NCI-H82 (cell line): ENCODE measurements at places on chromosomes 6 and 20.

DNA sequence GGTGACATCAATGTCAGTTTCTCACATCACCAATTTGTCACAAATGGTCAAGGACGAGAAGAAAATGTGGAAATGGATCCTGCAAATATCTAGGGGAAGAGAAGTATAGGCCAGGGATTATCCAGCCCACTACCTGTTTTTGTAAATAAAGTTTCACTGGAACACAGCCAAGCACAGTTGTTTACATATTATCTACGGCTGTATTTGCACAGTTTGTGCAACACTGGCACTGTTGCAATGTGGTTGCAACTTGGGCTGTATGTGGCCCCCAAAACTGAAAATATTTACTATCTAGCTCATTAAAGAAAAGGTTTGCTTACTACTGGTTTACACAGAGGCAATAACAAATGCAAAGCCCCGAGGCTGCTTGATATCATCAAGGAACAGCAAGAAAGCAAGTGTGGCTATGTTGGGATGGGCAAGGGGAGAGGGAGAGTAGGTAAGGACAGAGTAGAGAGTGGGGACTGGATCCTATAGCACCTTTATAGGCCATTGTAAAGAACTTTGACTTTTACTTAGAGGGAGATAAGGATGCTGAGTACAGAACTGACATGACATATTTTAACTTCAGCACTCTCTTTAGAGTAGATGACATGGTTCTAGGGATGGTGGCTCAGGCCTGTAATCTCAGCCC lies 11.8 kb upstream of the STXBP5 start:
- no peak for DNase-seq

DNA sequence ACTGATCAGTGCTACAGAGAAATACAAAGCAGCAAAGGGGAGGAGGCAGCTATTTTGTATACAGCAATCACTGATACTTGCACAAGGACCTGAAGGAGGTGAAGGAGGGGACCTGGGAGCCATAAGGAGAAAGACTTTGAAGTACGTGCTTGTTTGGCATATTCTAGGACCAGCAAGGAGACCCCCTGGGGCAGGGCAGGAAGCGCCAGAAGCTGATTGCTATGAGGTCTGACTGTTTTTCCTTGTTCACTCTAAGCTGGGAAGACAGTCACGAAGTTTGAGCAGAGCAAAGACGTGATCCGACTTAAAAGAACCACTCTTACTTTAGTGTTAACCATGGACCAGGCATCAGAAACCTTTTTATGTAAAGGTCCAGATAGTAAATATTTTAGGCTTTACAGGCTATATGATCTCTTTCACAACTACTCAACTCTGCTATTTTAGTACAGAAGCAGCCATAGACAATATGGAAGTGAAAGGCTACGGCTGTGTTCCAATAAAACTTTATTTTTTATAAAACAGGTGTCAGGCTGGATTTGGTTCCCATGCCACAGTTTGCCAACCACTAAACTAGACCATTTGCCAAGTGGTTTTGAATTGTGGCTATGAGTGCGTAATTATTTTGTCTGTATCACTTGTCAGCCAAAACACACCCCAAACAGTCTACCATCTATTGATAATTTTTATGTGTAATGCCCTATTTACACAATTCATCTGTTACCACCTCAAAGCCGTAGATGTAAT lies 217.9 kb downstream of the PRL start:
- no peak for DNase-seq

DNA sequence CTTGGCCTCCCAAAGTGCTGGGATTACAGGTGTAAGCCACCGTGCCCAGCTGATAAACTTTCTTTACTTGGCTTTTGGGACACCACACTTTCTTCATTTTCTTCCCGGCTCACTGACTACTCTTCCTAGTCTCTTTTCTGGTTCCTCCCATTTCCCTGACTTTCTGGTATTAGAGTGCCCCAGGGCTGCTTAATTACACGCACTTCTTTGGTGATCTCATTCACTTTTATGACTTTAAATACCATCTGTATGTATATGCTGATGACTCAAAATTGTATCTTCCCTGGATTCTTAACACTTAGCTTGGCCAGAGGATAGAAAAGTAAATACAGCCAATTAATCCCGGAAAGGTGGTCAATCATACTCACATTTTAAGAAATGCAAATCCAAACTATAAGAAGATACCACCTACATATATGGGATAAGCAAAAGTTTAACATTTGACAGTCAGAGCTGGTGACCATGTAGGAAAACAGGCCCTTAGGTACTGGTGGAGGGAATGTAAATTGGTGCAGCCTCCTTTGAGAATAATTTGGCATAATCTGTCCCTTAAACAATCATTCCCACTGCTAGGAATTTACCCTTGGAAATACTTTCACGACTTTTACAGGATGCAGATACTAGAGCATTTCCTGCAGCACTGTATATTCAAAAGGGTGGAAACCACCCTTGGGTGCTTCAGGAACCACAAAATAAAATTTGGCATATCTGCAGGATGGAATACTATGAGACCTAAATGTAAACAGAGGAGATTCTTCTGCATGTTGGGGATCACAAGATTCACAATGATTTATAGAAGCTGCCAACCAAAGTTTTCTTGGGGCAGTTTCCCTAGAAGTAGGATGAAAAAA lies 9.4 kb upstream of the NANP start:
- DNase-seq = no peak

DNA sequence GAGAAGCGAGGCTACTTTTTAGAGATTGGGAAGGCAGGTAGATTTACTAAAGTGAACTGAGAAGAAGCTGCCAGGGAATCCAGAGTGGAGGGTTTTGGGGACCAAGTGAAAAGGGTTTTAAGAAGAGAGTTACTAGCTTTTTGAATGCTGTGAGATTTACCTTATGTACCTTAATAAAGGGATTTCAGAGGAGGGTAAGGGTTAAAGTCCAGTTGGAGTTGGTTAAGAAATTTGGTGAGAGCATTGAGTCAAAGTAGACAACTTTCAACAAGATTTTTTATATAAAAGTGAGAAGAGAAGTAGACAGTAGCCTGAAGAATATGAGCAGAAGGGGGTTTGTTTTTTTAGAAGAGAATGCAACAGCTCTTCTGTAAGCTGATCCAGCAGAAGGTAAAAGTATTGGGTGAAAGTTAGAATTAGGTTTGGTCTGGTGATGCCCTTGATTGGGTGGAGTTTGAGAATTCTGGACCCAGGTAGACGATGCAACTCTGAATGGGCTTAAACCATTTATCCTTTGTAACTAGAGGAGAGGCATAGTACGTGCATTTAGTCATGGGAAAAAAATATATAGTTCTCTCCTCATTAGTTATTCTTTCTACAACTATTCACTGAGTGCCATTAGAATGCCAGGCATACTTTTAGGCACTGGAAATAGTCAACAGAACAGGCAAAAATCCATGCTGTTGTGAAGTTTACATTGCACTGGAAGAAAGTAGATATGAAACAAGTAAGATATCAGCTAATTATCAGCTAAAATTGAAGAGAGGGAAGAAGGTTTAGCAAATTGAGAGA lies 44.8 kb downstream of the ATRN start:
- DNase-seq = no peak

DNA sequence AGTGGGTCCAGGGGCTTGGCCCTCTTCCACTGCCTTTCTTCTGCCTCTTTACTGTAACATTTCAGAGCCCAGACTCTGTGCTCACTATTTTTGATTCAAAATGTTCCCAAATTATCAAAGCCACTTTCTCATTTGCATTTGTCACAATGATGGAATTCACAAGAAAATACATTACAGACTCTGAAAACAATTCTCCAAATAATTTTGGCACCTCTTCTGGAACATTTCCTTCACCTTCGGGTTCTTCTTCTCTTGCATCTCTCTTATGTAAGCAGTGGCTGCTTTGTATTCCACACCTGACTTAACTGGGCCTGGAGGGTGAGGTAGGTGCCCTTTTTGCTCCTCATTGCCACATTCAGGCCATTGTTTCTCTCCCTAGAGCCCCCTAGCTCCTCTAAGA lies 30.0 kb downstream of the ZNF184 start:
- DNase-seq = no peak

DNA sequence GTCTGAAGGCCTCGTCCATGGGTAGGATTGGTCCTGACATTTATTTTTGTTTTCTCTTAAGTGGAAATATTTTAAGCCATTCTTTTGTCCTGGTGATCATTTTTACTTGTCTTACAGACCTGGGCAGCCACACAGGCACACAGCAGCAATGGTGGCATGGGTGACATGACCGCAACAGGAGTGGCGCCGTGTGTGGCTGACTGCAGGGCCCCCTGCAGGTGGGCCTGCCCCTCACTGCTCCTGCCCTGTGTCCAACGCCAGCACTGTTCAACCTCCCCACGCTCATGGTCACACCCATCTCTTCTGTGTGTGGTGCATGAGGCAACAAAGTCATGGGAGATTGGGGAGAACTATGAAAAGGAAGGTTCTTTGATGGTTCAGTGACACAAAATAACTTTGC lies 151.9 kb downstream of the MYLK4 start:
- DNase-seq = no peak

GRCh38 chr6:47865206-47865605 lies 83.4 kb downstream of the OPN5 start:
- DNase-seq = no peak

DNA sequence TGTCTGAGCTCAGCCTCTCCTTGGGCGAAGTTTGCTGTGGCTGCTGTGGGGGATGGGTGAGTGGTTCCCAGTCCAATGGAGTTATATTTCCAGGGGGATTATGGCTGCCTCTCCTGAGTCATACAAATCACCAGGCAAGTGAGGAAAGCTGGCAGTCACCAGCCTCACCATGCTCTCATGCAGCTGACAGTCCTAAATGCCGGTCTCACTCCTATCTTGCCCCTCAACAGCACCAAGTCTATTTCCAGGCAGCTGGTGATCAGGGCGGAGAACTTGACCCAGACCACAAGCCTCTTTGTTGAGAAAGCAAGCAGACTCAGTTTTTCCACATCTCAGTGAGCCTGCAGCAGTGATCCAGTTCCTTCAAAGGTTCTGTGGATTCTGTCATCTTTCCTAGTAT lies 98.9 kb downstream of the TBC1D32 start:
- DNase-seq = no peak

GRCh38 chr20:44856442-44856841 lies 29.1 kb upstream of the YWHAB start:
- no peak for DNase-seq

- no peak for DNase-seq
Measured at GRCh38 chr6:16367571-16367970, 129.2 kb downstream of the GMPR start.

DNA sequence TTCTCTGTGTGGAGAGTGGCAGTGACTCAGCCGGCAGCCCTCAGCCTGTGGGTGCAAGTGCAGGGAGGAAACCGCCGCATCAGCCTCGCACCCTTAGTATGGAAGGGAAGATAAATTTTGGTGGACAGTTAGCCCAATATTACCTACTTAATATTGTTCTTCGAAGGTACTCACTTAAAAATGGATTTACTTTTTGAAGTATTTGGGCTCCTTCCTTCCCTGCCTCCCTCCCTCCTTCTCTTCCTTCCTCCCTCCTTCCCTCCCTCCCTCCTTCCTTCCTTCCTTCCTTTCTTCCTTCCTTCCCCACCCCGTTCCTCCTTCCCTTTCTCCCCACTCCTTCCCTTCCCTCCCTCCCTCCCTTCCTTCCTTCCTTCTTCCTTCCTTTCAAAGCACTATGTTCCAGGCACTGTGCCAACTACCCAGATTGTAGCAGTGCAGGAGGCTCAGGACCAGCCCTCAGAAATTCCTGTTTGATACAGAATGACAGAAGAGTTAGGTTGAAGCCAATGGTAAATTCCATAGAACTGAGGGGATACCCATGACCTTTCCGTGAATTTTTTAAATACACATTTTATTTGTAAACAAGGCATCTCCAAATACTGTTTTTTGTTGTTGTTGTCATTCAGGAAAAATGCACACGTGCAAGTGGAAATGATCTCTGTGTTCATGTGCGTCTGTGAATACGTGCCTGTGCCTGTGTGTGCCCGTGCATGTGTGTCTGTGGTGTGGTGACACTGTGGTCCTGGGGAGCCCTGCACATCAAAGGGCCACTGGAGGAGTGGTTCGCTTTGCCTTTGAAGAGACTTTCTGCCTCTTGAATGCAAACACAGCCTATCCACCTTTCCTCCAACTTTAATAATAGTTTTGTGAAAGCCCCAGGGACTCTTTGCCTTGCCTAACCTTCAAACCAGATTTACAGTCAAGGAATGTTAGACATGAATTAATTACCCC lies 141.7 kb downstream of the EDN3 start:
- peak; percentile 53 for DNase-seq

DNA sequence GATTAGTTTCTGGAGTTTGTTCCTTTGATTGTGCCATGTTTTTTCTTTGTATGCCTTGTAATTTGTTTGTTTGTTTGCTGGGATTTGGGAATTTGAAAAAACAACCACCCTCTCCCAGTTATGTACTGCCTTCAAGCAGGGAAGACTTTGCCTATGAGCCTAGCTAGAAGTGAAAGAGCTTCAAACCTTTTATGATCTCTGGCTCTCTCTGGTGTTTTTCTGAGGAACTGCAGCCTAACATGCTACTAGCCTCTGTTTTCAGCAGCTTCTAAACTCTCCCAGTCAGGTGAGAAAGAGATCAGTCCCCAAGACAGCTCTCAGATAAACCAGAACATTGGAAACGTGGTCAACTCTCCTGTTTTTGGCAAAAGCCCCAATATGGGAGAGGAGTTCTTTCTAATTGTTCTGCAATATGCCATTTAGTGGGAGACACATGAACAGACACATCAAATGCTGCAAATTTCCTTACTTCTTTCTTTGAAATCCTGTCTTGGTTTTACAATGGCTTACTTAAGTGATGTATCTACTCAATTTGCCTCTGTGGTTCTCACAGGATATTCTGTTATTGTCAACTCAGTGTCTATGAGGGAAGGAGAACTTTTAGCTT lies 58.9 kb upstream of the SERINC1 start:
- peak; percentile 91 for DNase-seq

GRCh38 chr6:125918230-125918629 lies 38.3 kb upstream of the HINT3 start:
- DNase-seq = no peak

DNA sequence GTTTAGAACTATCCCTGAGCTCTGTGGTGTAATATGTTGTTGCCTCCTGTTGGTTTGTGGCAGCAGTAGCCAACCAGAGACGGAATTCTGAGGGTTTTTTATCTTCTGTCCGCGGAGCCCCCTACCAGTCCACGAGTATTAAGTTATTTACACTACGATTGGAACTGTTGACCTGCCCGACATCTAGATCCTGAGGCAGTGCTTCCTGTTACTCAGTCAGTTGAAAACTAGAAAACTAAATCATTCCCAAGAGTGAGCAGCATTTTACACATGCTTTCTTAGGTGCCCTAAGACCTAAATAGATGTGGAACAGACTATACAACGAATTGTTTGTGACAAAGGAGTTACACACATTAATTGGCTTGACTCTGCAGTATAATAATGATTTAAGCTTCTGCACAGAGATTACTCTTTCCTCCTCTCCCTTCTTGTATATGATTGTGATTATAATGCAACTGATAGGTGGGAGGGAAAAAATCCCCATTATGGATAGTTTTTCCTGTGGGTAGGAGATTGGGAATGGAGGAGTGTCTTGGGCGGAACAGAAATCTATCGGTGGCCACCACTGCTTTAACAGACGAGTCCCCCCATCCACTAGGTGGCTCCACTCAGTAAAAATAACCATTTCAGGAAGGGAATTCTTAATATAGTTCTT lies 1.7 kb downstream of the LOC128125822 start:
- peak; percentile 81 for DNase-seq
